DMS79 (cell line): ENCODE measurements at places on chromosomes 5 and 9.

GRCh38 chr5:139657363-139658321 is 9.5 kb downstream of the CXXC5 start:
- DNase-seq, result no peak

DNA sequence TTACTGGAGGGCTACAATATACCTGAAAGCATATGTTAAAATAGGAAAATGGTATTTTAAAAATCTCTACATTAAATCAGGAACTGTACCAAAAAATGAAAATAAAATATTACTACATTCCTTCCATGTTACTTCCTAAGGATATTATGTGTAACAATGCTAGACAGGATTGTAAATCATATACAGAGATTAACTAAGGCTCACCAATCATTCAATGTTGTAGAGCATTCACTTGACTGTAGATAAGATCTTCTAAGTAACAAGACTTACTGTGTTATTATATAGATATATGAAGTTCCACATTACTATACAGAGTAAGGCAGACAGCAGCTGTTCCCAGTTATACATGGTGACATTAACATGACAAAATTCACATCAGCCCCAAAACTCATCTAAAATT is 1919.1 kb upstream of the CDH9 start:
- no peak for DNase-seq

- no peak for DNase-seq
Measured at GRCh38 chr5:105501315-105501714, 1938.7 kb upstream of the NUDT12 start.

GRCh38 chr5:135832941-135833920 is 1.2 kb upstream of the SLC25A48 start:
- DNase-seq, result no peak

DNA sequence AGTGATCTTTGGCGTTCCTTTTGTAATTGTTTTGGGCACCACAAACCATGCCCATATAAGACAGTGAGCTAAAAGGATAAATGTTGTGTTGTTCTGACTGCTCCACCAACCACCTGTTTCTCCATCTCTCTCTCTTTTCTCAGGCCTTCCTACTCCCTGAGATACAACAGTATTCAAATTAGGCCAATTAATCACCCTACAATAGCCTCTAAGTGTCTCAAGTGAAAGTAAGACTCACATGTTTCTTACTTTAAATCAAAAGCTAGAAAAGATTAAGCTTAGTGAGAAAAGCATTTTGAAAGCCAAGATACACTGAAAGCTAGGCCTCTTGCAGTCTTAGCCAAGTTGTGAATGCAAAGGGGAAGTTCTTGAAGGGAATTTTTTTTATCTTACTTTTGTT is 268.8 kb upstream of the NREP start:
- DNase-seq, result no peak

DNA sequence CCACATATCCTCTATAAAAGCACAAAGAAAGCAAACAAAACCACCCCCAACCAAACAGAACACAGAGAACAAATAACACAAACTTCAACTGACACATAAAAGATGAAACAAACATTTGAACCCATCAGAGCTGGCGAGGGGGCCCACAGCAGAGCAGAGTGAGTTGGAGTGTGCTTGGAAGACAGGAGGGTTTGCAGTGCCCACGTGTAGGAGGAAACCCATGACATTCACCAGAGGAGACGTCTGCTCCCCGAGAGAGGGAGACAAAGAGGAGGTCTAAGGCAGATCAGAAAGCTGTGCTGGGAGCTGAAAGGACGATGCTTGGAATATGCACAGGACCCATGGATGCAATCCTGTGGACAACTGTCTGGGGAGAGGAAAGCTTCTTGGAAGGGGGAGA is 27.0 kb downstream of the MRPL36 start:
- DNase-seq, result no peak

DNA sequence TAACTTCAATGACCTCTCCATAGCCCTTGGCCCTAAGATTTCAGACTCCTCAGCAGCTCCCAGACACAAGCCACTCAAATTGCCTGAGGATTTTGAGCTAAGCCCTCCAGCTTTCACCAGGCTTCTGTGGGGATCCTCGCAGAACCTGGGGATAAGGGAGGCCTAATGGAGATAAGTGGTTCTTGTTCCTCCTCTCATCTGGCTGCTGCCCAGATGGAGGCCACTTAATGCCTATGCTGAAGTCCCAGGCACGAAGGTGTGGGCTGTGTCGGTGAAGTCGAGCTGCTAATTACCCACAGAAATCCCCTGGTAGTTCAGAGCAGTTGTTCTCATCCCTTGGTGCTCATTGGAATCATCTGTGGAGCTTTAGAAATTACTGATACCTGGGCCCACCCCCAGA is 10.3 kb upstream of the FAT2 start:
- peak; percentile 57 for DNase-seq

DNA sequence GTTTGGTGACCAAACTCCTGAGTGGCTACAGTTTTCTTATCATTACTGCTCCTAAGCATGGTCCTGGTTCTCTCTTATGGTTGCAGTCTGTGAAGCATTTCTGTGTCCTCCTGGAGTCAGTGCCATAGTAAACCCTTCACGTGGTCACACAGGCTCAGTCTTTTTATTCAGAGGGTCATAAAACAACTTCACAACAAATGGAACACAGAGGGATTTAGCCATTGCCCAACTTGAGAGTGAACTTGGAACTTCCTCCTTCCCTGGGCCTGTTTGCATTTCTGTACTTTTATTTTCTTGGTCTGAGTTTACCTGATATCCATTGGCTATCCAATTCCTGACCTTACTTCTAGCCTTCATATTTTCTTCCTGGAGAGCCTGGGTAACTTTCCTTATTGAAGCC is 144.9 kb downstream of the CCDC192 start:
- DNase-seq, result no peak

GRCh38 chr9:36121971-36122370 is 14.6 kb upstream of the GLIPR2 start:
- no peak for DNase-seq

DNA sequence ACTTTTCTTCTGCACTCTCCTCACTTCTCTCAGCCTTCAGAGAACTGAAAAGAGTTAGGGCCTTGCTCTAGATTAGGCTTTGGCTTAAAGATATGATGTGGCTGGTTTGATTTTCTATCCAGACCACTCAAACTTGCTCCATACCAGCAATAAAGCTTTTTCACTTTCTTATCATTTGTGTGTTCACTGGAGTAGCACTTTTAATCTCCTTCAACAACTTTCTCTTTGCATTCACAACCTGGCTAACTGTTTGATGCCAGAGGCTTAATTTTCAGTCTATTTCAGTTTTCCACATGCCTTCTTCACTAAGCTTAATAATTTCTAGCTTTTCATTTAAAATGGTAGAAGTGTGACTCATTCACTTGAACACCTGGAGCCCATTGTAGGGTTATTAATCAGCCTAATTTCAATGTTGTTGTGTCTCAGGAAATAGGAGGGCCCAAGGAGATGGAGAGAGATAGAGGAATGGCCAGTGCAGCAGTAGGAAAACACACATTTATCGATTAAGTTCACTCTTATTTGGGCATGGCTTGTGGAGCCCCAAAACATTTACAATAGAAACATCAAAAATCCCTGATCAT is 5.9 kb downstream of the ATPSCKMT start:
- DNase-seq, result no peak

DNA sequence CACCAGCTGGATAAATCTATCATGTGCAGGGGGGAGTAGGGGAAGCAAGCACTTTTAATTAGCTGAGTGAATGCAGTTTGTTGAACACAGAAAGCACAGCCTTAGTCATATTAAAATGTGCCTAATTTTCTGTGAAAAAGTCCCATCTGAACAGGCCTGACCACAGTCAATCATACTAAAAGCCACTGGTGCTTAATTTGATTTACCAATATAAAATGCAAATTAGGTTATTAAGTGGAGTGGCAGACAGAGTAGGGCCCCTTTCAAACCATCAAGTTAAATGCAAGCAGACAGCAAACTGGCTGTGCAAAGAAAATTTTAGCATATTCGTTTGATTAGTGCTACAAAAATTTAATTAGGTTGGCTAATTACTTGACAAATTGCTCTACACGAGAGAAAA is 176.1 kb downstream of the ISL1 start:
- no peak for DNase-seq

DNA sequence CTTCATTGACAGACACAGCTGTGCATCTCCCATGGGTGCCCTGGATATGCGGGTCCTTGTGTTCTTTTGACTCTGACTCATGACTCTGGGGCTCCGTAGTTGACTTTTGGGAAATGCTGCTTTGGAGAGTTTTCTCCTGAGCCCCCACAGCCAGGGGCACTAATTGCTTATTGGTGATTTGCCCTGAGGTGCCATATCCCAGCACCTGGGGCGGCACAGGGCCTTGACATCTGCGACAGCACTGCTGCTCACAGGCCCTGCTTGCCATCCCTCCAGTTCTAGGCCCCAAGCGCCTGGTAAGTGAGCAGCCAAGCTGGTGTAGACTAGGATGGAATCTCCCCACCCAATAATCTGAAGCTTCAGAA is 75.1 kb downstream of the AMBP start:
- no peak for DNase-seq

GRCh38 chr9:91992461-91993041 is 42.5 kb upstream of the ROR2 start:
- no peak for DNase-seq

DNA sequence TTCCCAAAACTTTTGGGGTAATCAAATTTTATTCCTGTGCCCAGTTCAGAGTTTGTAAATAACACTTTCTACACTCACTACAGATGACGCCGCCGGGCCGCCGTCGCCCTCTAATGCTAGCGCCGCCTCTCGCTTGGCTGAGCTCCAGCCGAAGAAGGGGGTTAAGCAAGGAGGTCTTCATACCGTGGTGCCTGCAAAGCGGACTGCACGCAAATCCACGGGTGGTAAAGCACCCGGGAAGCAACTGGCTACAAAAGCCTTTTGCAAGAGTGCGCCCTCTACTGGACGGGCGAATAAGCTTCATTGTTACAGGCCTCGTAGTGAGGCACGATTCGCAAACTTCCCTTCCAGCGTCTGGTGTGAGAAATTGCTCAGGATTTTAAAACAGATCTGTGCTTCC is 280.4 kb downstream of the MEF2C start:
- DNase-seq, result no peak

DNA sequence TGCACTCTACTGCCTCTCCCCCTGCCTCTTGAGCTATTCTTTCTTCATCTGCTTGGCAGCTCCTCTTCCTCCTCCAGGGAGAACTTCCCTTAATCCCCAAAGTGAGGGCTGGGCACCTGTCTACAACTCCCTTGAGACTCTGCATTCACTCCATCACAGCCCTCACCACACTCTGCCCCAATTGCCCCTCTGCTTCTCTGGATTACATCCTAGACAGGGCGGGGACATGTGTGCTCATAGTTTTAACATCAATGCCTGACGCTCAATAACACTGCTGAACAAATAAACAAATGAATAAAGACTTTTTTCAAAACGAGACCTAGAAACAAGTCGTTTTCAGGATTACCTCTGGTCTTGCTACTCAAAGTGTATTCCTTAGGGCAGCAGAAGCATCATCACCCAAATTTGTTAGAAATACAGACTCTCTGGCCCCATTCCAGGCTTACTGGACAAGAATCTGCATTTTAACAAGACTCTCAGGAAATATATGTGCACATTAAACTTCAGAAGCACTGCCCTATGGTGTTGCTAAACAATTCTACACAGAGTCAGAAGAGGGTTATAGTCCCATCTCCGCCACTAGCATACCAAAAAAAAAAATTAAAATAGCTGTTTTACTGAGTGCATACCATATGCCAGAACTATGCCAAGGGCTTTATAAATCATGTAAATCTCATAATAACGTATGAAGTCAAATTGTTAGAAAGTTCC is 115.6 kb downstream of the CDK5RAP2 start:
- DNase-seq, result no peak

DNA sequence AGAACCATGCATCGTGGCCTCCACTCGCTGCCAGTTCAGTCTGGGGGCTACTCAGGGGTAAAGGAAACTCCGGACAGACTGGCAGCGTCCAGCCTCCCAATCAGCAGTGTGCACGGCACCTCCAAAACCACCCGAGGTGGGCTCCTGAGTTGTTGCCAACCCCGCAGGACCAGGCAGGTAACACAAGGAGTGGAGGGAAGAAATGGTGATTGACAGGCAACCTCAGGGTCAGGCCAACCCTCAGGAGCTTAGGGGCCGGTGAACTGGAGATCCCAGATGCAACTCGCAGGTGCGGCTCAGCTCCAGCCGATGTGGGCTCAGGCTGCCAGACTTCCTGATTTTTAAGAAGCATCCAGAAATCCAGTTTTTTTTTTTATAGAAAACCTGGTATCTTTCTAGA is 37.3 kb upstream of the AKNA start:
- DNase-seq, result no peak

DNA sequence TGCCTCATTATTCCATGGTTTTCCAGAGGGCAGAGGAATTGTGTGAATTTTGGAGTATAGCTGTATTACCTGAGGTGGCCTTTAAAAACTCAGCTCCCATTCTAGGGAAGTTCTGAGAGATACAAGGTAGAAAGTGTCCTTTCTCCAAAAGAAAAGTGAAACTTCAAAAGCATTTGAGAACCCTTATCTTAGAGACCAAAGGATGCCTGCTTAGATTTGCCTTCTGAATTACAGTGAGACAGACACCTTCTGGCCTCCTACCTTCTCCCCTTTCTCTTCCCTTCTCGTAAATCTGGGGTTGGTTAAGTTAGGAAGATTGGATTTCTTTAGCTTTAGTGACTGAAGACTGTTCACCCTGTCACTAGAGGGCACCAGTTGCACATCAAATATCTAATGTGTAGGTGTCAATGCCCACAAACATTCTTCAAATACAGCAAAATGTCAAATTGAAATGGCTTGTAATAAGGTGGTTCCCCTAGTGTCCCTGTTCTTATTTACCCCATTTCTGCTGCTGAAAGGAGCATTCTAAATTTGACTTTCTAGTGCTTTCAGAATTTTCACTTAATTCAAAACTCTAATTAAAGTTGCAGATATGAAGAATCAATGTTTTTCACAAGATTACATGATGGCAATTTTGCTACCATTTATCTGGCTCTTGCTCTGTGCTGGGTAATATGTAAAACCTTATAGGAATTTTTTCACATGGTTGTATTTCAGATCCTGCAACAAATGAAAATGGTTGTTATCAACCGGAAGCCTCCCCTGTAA is 46.7 kb downstream of the PRRC1 start:
- no peak for DNase-seq

- no peak for DNase-seq
Measured at GRCh38 chr5:34756781-34757624, 82.0 kb upstream of the TTC23L start.

- no peak for DNase-seq
Measured at GRCh38 chr9:105886136-105886535, 191.8 kb downstream of the TMEM38B start.

DNA sequence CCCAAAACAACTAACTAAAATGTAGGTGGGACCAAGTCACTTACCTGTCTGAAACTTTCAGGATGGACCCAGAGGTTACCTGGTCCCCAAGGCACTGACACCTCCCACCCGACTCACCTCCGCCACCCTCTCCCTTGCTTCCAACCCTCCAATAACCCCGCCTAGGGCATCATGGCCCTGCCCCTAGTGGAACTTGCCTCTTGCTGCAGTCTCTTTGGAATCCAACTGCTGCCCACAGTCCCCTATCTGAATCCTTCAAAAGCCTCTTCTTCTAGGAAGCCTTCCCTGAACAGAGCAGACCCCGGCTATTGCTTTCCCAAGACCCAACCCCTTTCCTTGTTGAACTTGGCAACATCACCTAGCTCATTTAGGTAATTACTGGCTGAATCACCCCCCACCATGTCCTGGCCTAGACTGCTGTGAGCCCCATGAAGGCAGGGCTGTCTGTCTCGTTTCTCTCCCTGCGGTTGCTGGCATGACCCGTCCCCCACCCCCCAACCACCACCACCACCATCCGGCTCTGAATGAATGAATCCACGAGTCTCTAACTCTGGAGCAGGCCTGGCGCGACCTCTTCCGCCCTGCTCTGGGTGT is 9.4 kb downstream of the CRB2 start:
- DNase-seq, result no peak
